ENCODE measurements at places on chromosomes 5 and 9. TPM values are rescaled to one million over a fixed set of nuclear protein-coding genes. Genes with fewer than 3 reads are reported as not detected.

DNA sequence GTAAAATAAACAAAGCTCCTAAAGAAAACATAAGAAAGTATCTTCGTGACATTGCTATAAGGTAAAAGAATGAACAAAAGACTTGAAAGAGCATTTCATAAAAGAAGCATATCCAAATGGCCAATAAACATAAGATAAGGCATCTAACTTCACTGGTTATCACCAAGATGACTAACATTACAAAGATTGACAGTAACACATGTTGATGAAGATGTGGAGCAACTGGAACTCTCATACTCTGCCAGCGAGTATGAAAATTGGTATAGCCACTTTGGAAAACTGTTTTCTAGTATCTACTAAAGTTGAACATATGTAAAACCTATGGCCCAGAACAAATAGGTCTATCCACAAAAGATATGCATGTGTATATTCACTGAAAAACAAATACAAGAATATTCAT, 150.5 kb downstream of the SNX18 start:
- no peak for DNase-seq

IPPK gene
- polyA plus RNA-seq = 13.3 TPM

DNA sequence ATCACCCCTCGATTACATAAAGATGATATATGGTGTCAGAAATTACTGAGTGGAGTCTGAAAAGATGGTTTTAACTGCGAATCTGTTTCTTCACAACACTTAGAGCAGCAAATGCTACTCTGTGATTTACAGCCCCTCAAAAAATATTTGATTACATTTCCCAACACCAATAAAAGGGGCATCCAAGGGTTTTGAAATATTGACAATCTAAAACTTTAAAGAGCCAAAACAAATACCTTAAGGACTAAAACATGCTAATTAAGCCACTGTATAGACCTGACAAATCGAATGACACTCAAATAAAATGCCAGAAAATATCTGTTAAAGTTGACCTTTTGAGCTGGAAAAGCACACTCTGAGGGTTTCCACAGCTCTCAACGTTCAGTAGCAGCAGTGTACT, 73.2 kb downstream of the ELAVL2 start:
- no peak for DNase-seq

DNA sequence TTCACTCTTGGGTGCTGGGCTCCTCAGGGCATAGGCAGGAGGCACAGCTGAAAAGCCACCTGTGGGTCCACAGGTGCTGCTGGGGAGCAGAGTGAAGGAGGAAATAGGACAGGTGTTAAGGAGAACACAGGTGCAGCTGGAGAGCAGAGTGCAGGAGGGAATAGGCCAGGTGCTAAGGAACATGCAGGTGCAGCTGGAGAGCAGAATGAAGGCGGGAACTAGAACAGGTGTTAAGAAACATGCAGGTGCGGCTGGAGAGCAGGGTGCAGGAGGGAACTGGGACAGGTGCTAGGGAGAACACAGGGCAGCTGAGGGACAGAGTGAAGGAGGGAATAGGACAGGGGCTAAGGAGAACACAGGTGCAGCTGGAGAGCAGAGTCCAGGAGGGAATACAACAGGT, 43.8 kb upstream of the PLEKHG4B start:
- DNase-seq = no peak

DNA sequence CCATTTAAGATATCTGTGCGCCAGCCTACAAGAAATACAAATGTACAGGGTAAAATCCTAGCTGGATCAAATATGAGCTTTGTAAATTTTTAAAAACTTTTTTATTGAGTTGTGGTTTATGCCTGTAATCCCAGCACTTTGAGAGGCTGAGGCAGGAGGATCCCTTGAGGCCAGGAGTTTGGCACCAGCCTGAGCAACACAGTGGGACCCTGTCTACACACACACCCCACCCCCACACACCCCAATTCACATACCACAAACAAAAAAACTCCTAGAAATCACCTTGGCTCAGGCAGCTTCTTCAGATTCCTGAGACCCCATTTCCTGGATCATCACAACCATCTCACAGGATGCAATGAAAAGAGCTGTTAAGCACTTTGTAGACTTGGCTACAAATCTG, 46.4 kb downstream of the CDK7 start:
- no peak for DNase-seq
